ENCODE measurements at places on chromosomes 7 and 10.
A peak's percentile ranks its signal among the peaks of the same experiment; 100 is the strongest.

GRCh38 chr7:3069771-3070449 is 26.2 kb upstream of the CARD11 start:
- no peak for DNase-seq

DNA sequence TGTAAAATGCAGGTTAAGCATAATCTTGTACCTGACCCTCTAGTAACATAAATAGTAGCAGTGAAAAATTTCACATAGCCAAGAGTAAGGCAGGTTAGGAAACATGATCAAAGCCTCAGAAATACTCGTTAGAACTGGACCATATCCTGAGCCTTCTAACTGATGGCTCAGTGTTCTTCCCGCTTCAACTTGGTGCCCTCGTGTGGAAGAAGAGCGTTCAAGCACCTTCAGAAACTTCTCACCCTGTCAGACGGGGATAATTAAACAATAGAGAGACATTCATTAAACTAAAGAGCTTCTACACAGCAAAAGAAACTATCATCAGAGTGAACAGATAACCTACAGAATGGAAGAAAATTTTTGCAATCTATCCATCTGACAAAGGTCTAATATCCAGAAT is 124.5 kb downstream of the MYOF start:
- DNase-seq: peak; percentile 57

GRCh38 chr10:16603308-16603707 is 81.6 kb upstream of the C1QL3 start:
- DNase-seq: no peak

GRCh38 chr10:119893074-119893473 is 544 bp downstream of the SEC23IP start:
- DNase-seq: peak; percentile 5

GRCh38 chr10:80144067-80144695 is 11.7 kb downstream of the PLAC9 start:
- peak; percentile 43 for DNase-seq

- no peak for DNase-seq
These were observed 98.1 kb downstream of the PARD3 start for GRCh38 chr10:34716958-34717357.

DNA sequence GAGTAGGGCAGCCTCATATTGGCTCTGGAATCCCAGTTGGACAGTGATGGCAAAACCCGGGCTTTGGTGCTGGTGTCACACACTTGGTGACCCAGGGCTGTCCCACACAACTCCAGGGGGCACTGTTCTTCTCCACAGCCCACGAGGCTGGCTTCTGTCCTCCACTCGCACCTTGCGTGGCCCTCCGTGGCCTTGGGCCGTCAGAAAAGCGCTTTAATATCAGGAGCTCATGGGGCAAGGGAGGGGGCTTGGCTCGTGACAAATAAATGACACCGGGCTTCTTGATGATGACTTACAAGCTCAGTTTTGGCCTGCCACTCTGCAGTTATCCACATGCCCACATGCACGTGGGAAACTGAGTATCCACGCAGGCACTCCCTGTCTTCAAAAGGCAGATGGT is 8.1 kb downstream of the DOCK1 start:
- no peak for DNase-seq

DNA sequence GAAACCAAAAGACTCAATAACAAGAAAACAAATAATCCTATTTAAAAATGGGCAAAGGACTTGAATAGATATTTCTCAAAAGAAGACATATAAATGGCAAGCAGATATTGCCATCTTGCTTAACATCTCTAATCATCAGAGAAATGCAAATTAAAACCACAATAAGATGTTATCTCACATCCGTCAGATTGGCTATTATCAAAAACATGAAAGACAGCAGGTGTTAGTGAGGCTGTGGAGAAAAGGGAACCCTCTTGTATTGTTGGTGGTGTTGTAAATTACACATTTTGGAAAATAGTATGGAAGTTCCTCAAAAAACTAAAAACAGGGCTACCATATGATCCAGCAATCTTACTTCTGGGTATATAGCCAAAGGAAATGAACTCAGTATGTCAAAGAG is 25.7 kb downstream of the OPALIN start:
- DNase-seq: no peak

GRCh38 chr7:63073286-63073685 is 925.4 kb upstream of the ZNF722 start:
- DNase-seq: no peak

GRCh38 chr10:79353000-79353406 is 5.7 kb downstream of the PPIF start:
- no peak for DNase-seq

DNA sequence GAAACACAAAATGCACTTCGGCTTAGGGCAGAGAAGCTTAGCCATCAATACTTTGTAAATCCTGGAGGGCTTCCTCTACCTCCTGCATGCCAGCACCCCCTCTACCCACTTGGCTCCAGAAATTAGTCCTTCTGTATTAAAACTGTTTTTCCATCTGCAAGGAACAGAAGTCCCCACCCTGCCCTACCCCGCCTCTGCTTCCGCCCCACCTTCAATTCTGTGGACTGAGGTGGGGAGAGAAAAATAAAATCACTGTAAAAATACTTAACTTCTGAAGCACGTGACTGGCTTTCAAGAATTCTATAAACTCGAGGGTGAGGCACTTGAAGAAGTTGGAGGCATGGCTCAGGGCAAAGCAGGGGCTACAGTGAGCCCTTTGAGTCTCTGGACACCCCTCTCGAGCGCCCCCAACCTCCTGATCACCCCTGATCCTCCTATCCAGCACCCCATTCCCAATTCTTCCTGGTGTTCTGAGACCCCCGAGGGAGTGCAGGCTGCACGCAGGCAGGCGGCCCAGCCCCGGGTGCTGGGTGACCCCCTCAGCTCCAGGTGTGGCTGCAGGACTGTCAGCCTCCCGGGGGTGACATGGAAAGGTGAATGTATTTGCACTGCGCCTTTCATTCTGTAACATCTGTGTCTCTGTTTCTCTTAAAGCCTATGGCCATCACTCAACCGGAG is 7.3 kb upstream of the KIAA1217 start:
- no peak for DNase-seq

- peak; percentile 71 for DNase-seq
These were observed 3.8 kb downstream of the LMTK2 start for GRCh38 chr7:98110249-98111022.

DNA sequence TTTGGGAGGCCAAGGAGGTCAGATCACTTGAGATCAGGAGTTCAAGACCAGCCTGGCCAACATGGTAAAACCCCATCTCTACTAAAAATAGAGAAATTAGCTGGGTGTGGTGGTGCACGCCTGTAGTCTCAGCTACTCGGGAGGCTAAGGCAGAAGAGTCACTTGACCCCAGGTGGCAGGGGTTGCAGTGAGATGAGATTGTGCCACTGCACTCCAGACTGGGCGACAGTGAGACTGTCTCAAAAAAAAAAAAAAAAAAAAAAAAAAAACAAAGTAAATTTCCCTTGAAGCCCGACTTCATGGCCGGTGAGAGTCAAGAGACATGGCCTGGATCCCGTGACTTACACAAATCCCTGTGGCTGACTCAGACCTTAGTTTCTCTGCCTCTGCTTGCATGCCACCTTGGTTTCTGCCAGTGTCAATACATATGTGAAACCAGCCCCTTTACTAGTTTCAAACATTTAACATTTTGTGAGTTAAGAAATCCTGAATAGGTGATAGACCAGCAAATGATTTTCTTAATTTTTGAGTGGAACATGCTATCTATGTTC is 62.8 kb downstream of the ZEB1 start:
- DNase-seq: no peak

GRCh38 chr7:99975782-99976521 is at the start of gene AZGP1:
Gene AZGP1, minus strand, starts transcription at chr7:99976031. Its CDS starts 11 bp downstream, at chr7:99976020.
- no peak for DNase-seq

GRCh38 chr7:47453093-47454061 is 128.5 kb downstream of the TNS3 start:
- peak; percentile 83 for DNase-seq

DNA sequence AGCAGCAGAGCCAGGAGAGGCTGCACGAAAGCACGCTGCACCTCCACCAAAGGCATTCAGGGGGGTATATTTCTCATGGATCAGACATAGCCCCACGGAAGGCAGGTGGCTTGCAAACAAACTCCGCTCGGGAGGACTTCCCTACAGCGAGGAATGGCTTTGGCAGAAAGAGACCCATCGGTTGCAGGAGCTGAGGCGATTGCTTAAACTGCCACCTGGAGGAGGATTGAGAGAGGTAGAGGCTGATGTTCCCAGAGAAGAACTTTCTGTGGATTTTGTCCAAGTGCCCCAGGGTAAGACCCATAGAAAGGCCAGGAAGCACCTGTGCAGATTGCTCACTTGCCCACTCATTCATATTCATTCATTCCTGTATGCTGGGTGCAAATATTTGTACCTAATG is 89.1 kb downstream of the NEUROD6 start:
- no peak for DNase-seq

- peak; percentile 78 for DNase-seq
These were observed 49.8 kb downstream of the STK31 start for GRCh38 chr7:23759671-23760391.

GRCh38 chr10:133329491-133330202 is 7.0 kb downstream of the CALY start:
- DNase-seq: peak; percentile 67

GRCh38 chr7:134446446-134446845 is 12.5 kb downstream of the AKR1B1 start:
- DNase-seq: no peak

GRCh38 chr7:92674379-92674778 is 84.2 kb upstream of the FAM133B start:
- no peak for DNase-seq

DNA sequence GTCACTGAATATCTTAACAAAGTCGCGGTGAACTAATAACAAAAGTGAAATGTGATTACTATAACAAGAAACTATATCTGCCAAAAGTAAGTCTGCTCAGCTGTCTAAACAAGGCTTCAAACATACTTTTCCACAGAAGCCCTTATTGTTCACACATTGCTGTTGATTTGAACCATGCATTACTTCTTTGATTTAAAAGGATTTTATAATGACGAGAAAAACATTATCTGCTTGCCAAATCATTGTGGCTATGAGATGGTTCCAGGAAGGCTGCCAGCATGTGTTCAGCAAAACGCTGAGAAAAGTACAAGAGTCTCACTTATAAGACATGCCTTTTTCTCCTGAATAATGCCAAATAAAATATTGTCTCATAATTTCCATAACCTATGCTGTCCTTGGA is 24.4 kb downstream of the RNF133 start:
- peak; percentile 55 for DNase-seq

DNA sequence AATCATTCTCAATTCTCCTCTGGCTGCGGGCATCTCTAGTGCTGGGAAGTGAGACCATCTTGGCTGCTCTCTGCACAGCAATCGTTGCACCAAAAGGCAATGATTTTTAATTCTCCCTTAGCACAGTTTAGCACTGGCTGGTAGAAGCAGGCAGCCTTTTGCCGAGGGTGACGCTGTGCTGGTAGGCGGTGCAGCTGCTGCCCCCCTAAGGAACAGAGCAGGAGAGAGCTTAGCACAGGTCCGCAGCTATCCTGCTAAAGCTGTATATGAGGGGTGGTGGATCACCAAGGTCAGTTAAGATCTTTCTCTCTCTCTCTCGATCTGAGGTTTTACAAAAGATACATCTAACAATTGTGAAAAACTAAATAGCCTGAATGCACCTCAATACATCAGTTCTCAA is 390.1 kb downstream of the GATA3 start:
- no peak for DNase-seq

DNA sequence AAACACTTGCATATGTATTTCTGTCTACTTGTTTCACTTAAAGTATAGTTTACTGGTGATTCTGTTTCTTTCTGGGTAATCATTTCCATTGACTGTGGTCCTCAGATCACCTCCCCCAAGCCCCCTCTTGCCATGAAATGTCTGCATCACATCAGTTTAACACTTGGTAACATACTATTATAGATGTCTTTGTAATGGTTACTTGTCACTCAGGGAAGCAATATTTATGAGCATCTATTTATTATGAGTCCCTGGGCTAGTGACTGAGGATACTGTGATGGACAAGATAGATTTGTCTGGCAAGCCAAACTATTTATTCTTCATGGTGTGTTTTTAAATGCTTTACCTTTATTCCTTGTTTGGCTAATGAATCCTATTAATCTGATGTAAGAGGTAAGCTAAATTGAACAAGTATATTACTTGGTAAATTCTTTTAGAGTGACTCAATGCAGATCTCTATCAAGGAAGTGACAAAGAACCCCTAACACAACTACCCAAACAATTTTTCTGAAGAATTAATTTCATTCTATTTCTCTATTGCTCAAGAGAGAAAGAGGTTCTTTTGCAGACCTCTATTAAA is 270.9 kb downstream of the RELN start:
- no peak for DNase-seq

- no peak for DNase-seq
These were observed 13.9 kb downstream of the TET1 start for GRCh38 chr10:68574051-68574450.

- no peak for DNase-seq
These were observed 130.7 kb downstream of the TRRAP start for GRCh38 chr7:99008921-99009530.

DNA sequence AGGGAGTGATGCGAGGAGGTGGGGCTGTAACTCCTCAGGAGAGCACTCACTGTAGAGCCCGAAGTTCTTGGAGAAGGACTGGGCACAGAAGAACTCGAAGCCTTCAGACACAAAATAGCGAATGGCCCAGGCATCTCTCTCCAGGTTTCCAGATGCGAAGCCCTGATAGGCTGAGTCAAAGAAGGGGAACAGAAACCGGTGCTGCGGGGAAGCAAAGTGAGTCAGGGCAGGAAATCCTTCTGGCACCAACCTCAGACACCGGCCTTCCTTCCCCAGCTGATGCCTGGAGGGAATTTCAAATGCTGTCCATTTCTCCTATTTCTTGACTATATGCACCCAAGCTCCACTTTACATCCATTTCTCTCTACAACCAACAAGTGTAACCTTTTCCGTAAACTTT is 26.8 kb downstream of the GOT1 start:
- DNase-seq: no peak

GRCh38 chr7:1952781-1953180 is 280.0 kb downstream of the MAD1L1 start:
- DNase-seq: no peak

GRCh38 chr10:75472685-75473084 is 41.3 kb downstream of the LRMDA start:
- DNase-seq: no peak

- no peak for DNase-seq
These were observed 167.3 kb upstream of the MYO3A start for GRCh38 chr10:25766687-25767221.

DNA sequence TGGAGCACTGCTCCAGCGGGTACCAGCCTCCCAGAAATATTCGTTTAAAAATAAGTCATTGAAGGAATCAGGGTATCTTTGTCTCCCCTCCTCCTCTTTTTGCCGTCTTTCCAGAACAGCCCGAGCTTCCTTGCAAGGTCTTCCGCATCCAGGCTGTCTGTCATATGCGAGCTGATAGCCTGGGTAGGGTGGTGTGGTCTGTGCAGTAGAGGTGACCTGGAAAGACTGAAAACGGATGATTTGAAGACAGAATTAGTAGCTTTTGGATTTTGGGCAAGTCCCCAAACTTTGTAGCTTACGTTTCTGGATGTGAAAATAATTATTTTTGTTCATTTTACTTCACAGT is 480 bp downstream of the VPS50 start:
- no peak for DNase-seq

GRCh38 chr7:124035706-124036105 is 2.8 kb upstream of the TMEM229A start:
- no peak for DNase-seq

Measured in NCI-H2081 (cell line).